ENCODE measurements at places on chromosomes 5 and 9.
A peak's percentile ranks its signal among the peaks of the same experiment; 100 is the strongest.

DNA sequence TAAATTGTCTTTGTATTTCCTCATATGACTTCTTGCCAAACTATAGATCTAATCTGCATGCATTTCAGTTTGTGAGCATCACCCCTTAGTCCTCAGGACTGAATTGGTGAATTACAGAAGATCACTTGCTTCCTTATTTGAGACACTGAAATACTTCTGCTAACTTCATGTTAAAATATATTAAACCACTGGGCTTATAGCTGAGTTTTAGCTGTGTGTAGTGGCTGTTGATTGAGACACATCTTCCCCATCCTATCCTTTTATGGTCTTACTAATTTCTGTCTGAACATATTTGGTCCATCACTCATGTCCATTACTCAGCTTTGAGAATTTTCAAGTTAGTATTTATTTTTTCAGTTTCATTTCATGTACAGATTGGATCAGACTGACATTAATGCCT lies 295.9 kb downstream of the PSAT1 start:
- no peak for DNase-seq

DNA sequence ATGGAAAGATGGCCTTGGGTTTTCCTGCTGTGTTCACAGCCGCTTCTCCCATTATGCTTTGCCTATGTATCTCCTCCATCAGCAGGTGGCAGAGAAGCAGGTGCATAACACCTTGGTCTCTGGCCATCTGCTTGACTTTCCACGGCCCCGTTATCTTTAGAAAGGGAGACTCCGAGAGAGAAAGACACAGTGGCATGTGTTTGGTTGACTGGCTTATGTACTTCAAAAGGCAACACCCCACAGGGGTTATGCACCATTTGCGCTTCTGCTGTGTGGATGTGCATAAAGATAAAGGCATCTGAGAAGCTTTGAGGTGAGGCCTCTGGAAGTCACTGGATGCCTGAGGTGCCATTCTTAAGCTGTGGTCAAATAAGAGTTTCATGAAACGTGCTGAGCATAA lies 138.4 kb downstream of the EGFLAM start:
- DNase-seq, result no peak

DNA sequence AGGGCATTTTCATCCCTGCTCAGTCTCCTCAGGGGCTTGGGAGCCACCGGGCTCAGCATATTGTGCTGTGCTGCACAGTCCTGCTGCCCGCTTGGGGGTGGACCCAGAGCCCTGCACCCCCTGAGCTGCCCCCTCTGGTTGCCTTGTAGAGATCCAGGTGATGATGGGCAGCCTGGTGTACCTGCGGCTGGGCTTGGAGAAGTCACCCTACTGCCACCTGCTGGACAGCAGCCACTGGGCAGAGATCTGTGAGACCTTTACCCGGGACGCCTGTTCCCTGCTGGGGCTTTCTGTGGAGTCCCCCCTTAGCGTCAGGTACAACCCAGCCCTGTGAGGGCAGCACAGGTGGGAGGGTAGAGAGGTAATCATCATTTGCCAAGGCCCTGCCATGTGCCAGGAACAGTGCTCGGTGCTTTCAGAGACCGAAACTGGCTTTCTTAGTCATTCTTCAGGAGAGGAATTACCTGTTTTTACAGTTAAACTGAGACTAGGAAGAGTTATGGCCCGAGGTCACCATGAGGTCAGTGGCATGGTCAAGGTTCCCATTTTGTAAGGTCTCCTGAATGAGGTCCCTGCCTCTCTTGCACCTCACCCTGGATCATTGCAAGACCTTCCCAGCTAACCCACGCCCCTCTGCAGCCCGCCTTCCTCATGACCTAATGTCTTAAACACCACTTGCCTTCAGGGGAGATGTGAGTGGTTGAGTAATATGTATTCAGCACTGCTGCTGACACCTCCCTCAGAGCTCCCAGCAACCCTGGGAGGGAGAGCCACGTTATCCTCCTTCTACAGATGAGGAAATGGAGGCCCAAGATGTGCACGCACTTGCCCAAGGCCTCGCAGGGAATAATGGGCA lies 7.5 kb downstream of the NHP2 start:
- peak; percentile 76 for DNase-seq

- no peak for DNase-seq
These were observed 49.4 kb upstream of the PAPPA start for GRCh38 chr9:116103976-116104820.

GRCh38 chr5:7755958-7756357 lies 95.0 kb downstream of the CFAP90 start:
- no peak for DNase-seq

All from CD4-positive, alpha-beta T cell treated with Interleukin-4 for 4 hours (primary cell).